ENCODE measurements at places on chromosomes 13 and 19.

DNA sequence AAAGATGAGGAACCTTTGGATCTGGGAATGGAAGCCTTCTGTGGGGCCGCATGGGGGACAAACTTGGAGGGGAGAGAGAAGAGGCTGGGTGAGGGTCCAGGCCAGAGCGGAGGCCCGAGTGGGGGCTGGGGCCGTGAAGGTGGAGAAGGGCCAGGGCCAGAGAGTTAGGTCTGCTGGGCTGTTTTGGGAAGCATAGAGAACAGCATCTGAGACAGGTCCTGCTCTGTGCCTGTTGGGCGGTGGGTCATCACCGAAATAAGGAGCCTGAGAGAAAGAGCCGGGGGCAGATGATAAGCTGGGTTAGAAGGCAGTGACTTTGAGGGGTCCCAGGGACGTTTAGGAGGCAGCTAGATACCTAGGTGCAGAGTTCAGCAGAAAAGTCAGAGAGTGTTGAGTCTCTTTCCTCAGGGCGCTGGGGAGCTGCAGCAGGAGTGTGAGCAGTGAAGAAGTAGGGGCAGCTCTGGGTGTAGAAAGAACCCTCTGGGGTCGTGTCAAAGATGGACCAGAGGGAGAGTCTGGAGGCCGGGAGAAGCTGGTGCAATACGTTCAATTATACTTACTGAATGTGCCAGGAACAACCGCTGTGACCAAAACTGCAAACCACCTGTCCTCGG lies 2.7 kb downstream of the SPACA6 start:
- no peak for DNase-seq

GRCh38 chr19:2391118-2391725 lies 31.2 kb downstream of the TMPRSS9 start:
- DNase-seq: peak; percentile 87

DNA sequence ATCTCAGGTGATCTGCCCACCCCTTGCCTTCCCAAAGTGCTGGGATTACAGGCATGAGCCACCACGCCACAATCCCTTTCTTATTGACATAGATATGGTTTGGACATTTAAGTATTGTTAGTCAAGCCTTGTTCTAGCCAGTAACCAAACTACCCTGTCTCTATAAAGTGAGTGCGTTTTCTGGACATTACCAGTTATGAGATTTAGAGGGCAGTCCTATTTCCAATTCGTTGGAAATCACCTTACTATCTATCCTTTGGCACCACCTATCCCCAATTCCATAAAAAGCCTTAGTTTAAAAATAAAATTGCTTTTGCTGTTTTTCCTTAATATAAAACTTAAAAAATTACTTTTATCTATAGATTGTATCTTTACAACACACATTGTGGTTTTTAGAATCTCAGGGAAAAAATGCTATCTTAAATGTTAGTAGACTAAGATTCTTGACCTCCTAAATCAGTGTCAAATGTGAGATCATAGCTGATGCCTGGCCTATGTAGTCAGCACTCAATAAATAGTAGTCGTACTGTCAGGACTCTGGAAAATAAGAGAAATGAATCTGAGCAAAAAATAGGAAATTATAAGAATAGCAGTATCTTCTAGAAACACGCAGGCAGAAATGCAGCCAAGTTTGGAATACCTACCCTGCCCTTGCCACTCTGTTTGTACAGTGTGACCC lies 57.0 kb downstream of the NUFIP1 start:
- no peak for DNase-seq

GRCh38 chr13:107275945-107276614 lies 708.1 kb upstream of the ARGLU1 start:
- peak; percentile 25 for DNase-seq

DNA sequence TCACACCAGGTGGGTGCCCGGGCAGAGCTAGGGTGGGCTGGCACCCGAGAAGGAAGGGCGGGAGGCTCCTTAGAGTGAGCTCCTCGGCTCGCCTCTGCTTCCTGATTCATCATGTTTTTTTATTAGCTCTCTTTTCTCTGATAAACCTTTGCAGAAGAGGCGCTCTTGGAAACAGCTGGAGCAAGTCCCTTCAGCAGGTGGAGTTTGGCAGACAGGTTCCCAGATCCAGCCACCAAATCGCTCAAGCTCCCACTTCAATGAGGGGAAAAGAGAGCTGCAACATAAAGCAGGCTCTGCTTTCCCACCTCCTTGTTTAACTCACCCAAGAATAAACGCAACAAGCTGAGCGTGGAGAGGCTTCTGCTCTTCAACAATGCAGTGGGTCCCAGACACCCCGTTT lies 244.8 kb downstream of the TSHZ3 start:
- DNase-seq: no peak

DNA sequence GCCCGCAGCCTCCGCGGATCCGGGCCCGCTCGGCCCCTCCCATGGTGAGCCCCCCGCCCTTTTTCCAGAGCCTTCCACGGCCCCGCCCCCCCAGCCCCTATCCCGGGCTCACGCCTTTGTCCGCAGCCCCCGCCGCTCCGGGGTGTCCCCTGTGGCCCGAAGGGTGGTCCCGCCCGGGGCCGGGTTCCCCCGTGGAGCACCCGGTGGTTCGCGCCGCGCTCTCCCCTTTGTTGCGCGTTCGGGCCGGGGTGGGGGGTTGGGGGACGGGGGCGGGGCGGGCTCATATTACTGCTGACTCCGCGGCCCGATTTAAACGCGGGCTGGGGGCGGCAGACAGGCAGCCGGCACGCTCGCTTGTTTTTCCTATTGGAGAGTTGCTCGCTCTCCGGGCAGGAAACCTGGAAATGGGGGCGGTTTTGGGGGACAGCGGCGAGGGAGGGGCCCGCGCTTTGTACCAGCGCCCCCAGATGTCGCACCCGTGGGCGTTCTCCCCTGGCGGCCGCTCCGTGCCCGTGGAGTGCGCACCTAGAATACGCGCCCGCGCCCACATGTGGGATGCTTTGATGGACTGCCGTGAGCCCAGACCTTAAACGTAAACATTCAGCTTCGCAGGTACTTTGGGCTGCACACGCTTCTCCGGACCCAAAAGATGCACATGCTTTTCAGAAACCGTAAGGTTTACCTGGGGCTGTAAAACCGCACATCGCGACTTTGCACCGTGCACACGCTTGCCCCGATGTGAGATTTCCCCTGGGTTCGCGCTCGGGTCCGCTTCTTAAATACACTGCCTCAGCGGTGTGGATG lies 699 bp downstream of the PTOV1 start:
- no peak for DNase-seq

GRCh38 chr19:49832556-49832955 lies 14.5 kb downstream of the MED25 start:
- no peak for DNase-seq

DNA sequence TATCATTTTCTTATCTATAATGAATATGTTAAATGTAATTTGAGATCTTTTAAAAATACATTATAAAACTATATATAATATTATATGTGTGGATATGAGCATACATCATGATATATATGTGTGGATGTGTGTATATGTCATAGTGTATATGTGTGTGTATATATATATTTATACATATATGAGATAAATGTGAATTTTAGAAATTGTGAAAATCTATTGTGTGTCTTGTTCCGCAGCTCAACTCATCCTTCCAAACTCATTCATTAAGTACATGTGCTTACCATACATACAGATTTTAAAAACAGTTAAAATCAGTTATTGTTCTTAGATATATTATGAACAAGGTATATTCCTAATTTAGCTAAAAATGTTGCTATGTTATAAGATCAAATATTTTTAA lies 435.2 kb upstream of the MIR17HG start:
- DNase-seq: no peak
